Sigmoid colon (tissue), 7 donors: ENCODE measurements at places on chromosomes 4 and X. TPM values are rescaled to one million over a fixed set of nuclear protein-coding genes. Genes with fewer than 3 reads are reported as not detected.
A peak's percentile ranks its signal among the peaks of the same experiment; 100 is the strongest.

- DNase-seq = peak; percentile 65
Measured at GRCh38 chr4:2824329-2824835, 19.3 kb upstream of the ADD1 start.

The SULT1B1 gene
- total RNA-seq = 0.82 TPM

The USP17L18 gene
- not detected for total RNA-seq

The WNK3 gene
- total RNA-seq = 1.6 TPM

DNA sequence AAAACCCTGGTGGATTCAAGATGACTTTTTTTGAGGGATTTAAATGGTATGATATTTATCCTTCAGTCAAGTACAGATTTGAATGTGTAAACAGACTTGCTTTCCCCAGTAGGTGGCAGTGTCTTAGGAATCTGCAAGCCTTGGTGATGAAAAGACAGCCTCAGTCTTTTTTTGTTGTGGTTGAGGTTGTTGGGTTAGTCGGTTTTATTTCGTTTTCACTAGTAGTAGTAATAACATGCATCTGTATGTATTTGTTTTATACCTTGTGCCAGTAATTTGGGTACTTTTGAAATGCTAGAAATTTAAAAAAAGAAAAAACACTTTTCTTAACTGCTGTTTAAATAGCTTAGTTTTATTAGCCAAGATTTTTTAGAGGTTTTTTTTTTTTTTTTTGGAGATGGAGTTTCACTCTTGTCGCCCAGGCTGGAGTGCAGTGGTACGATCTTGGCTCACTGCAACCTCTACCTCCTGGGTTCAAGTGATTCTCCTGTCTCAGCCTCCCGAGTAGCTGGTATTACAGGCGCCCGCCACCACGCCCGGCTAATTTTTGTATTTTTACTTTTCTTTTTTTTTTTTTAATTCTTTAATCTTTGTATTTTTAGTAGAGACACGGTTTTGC lies 39.2 kb downstream of the COPS4 start:
- DNase-seq = no peak
